ENCODE measurements at places on chromosomes 5 and 9.

- no peak for DNase-seq
Observed at GRCh38 chr5:135444881-135445280, 2.3 kb downstream of the DCANP1 start.

GRCh38 chr9:130766021-130766926 lies 68.8 kb upstream of the ABL1 start:
- DNase-seq = no peak

DNA sequence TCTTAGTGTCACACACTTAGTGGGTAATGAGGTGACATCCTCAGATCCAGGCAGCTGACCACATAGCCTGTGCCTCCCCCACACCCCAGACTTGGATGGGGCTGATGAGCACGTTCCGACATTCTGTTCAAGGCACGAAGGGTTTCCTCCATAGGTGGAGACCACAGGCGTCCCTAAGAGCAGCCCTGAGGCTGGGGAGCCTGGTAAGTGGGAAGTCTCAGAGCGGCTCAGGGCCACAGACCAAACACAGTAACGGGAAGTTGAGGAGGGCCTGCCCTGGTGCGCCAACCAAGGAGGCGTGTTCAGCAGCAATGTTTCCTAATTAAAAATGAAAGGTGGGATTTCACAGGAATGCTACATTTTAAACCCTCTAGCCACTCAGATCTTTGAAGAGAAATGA lies 102.3 kb upstream of the PHYKPL start:
- DNase-seq = no peak

- no peak for DNase-seq
Observed at GRCh38 chr5:157484768-157485167, 24.8 kb downstream of the NIPAL4 start.

DNA sequence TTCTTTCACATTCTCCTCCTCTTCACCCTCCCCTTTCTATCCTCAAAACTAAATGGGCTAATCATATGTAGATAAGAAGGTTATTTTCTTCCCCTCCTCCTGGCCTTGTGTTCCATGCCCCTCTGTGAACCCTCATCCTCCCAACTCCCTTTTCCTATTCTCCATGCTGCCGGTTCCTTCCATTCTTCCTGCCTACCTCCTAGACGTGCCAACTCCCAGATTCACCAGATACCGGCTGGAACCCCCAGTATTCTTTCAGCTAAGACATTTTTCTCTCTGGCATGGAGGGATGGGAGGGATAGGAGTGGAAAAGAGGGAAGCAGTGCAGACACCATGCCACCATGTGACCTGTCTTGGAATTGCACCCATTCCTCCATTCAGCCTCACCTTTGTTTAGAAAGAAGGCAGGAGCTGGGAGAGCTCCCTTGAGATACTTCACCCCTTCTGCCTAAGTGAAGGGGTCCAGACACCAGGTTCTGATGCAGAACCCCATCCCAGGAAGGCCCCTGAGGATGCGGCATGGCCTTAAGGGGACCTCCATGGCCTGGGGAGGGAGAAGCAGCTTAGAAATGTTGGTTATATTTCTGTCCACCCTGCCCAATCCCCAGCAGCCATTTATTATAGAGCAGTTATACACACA lies 4.8 kb downstream of the DNAJB5 start:
- peak; percentile 62 for DNase-seq

GRCh38 chr5:55903121-55903701 lies 52.1 kb downstream of the IL31RA start:
- no peak for DNase-seq

- no peak for DNase-seq
Observed at GRCh38 chr5:86807046-86808031, 189.6 kb downstream of the COX7C start.

GRCh38 chr5:146630472-146630871 lies 114.5 kb upstream of the GPR151 start:
- DNase-seq = no peak

GRCh38 chr5:132776131-132776937 lies 705 bp downstream of the SEPTIN8 start:
- peak; percentile 41 for DNase-seq

- DNase-seq = no peak
Observed at GRCh38 chr9:127163409-127163808, 41.0 kb upstream of the ANGPTL2 start.

- no peak for DNase-seq
Observed at GRCh38 chr9:9783211-9783610, 829.6 kb downstream of the PTPRD start.

- DNase-seq = no peak
Observed at GRCh38 chr9:100084128-100084453, 14.7 kb downstream of the ERP44 start.

GRCh38 chr5:56669534-56670483 lies 145.5 kb upstream of the MAP3K1 start:
- peak; percentile 72 for DNase-seq

DNA sequence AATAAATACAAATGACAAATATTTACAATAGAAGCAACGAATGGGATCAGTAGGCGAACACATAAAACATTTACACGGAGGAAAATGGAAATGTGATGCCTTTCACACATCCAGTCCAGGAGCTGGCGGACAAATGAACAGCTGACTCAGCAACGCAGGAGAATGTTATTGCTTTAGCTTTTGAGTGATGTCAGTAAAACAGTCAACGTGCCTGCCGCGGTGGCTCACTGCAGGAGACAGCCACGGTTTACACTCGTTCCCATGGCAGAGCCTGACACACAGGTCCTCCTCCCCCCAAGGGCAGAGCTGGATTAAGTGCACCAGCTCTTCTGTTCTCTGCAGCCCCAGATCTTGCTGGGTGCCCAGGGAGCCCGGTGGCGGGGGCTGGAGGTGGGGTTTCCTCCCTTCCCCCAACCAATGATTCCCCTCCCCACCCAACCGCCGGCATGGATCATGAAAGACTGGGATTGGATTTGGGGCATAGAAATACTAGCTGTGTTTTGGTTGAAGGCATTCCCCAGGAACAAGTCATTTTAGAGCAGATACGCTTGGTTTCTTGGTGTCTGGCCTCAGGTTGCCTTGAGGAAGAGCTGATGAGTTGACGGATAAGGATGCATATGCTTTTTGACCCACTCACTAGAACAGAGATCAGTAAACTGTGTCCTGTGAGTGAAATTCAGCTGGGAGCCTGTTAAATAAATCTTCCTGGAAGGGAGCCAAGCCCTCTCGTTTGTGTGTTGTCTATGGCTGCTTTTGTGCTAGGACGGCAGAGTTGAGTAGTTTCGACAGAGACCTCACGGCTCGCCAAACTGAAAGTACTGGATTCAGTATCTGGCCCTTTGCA lies 12.5 kb downstream of the STC2 start:
- DNase-seq = peak; percentile 65

DNA sequence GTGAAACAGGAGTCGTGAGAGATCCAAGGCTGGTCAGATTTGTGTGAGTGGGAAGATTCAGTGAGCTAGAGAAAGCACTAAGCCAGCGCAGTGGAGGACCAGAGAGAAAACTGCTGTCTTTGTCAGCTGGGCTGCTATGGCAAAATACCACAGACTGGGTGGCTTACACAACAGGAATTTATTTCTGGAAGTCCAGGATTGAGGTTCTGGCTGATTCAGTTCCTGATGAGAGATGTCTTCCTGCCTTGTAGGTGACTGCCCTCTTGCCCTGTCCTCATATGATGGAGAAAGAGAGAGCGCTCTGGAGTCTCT lies 24.2 kb upstream of the ANKRD33B start:
- no peak for DNase-seq

- no peak for DNase-seq
Observed at GRCh38 chr5:168865968-168866367, 286.8 kb upstream of the PANK3 start.

DNA sequence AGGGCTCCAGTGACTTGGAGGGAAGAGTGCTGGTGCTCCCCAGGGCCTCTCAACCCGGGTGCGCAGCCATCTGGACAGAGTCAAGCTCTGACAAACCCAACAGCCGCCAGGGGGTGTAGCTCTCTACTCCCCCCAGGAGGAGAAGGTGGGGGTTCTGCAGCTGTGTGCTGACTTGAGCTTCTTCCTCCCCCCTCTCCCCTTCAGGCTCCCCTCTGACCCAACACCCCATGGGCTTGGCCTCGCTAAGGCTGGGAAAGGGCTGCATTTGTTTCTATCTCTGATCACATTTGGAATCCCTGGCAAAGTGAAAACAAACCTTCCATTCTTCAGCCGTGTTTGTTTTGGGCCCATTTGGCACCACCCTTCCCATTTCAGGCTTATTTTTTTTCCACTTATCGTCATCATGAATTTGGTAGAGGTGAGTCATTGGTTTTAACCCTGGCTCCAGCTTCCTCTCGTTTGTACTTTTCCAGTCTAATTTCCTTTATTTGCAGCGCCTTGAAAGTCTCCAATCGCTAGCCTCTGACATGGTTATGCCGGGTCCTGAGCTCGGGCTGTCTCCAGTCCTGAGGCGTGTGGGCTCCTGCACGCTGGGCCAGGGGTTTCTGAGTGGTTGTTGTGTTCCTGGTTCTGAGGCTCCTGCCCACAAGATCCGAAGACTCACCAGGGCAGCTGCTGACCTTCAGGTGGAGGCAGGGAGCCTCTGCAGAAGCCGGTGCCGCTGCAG lies 36.1 kb downstream of the DAP start:
- DNase-seq = peak; percentile 55

DNA sequence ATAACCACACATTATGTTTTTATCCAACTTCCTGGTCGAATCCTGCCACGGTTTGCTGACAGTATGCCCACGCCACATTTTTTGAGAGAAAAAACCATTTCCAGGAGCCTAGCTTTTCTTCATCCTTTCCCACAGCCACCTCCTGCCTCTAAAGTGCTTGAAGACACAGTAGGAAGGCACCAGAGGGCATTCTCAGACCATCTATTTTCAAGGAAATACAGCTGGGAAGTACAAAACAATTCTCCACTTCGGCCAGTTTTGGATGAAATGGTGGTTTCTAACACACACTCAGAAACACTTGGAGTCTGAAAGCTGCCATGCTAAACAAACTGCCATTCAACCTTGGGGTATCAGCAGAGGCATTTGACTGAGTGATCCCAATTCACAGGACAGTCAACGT lies 86.3 kb upstream of the RPS23 start:
- DNase-seq = no peak

DNA sequence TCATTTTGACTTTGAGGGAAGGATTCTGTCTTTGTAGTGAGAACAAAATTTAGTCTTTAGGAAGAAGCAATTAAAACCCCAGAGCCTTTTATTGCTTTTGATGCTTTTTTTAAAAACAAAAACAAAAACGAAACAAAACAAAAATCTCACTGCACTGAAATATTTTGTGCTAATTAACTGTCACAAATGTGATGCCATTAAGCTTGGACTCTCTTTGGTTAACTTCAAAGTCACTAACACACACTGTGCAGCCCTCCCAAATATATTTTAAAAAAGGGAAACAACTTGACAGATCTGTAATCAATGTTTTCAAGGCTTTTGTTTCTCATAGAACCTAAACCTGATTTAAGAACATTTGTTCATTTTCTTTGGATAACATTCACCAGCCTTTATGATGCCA lies 290.7 kb downstream of the MAST4 start:
- DNase-seq = no peak

- DNase-seq = no peak
Observed at GRCh38 chr5:103821361-103821760, 258.8 kb upstream of the NUDT12 start.

DNA sequence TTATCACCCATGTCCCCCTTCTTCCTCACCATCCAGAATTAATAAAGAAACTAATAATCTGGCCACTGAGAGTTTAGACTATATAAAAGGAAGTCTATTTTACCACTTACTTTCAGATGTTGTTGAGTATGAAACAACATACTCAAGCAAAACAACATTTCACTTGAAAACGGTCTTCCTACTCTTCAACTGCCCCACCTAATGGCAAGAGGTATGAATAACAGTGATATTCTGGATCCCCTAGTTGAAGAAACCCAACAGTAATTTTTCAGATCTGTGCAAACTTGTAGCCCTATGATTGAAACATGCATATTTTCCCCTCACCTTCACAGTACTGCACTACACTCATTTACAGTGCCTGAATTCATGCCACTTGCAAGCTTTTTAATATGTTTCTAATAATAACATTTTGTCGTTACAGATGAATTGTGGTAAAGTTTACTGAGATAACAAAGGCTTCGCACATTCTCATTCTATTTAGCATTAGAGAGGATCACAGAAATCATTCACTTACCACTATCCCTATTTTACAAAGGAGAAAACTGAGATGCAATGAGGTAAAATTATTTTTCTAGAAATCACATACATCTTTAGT lies 267.9 kb upstream of the PDE4D start:
- peak; percentile 3 for DNase-seq

GRCh38 chr9:123093141-123093540 lies 59.7 kb downstream of the GPR21 start:
- DNase-seq = no peak

GRCh38 chr9:129131300-129132145 lies 20.3 kb downstream of the PTPA start:
- DNase-seq = peak; percentile 16

DNA sequence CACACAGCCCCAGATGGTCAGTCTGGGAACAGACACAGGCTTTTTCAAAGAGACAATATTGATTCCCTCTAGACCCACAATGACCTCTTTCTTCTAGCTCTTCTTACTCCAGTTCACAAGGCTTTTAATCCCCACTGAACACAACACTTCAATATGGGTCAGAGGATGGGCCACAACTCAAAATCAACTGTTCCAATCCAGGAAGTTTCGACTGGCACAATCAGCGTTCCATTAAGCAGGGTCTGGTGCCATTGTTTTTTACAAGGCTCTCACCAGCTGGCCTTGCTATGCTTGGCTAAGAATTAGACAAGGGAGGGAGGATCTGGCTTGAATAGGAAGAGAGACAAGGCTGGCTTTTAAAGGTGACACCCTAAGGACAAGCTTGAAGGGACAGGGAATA lies 199.4 kb upstream of the SLC24A2 start:
- DNase-seq = no peak

GRCh38 chr5:28386712-28387111 lies 1348.3 kb upstream of the CDH9 start:
- no peak for DNase-seq

- DNase-seq = no peak
Observed at GRCh38 chr5:170749911-170750431, 33.6 kb upstream of the GABRP start.

DNA sequence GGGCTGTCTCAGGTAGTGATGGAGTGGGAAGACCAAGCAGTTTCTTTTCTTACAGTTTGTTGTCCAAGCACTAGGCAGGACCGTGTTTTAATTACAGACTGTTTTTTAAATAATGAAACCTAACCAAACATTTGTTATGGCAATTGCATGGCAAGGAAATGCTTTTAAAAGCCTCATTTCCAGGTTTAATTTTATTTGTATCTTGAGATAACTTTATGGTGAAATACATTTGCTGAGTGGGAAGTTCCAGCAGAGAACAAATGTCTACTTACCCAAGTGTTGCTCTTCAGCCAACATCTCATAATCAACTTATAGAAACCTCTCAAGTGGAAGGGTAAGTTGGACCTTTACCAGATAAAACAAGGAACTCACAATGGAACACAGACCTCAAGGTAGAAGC lies 11.8 kb upstream of the LHFPL2 start:
- DNase-seq = no peak

DNA sequence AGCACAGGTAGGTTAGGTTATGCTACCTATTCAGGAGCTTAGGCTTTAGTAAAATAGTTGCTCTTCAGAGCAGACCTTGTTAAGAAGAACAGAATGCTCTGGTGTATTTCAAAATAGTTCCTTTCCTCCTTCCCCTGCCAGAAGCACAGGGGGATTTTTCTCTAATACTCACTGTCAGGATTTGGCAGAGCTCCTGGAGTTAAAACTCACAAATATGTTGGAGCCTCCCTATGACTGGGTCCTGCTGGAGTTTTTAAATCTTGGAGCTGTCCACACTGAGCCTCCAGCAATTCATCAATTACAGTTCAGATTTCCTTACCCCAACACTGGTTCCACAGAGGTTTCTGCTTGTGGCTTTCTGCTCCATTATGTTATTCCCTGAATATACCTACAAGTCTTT lies 1233.8 kb upstream of the WWC1 start:
- no peak for DNase-seq

GRCh38 chr9:37040508-37041127 lies 6.5 kb upstream of the PAX5 start:
- DNase-seq = no peak

Measured in NCI-H1092 (cell line).